SK-N-SH treated with all-trans-retinoic acid at 6 μM for 48 hours (cell line): ENCODE measurements at places on chromosomes 11 and 22.

GRCh38 chr22:48795664-48796063, 1032.0 kb downstream of the BRD1 start:
- ATAC-seq: no peak

DNA sequence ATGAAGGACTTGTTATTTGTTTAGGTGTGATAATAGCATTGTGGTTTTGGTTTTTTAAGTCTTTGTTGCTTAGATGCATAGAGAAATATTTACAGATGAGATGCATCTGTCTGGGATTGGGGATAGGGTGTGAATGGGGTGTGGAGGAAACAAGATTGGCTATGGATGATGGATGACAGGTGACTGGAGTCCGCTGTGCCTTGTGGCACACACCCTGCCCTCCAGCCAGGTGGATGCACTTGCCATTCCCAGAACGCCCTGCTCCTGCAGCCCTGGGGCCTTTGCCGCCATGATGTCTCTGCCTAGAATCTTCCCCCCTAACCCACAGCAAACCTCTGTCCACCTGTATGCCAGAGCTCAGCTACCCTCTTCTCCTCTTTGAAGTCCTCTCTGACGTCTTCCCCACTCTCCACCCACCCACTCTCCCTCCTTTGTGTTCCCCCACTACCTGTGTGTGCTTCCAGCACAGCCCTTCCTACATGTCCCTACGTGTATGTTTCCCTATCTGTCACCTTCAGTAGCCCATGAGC, 54.7 kb downstream of the WNT11 start:
- ATAC-seq: no peak

- no peak for ATAC-seq
Observed at GRCh38 chr11:102604875-102605274, 20.3 kb downstream of the MMP20 start.

- ATAC-seq: no peak
Observed at GRCh38 chr11:12741671-12742216, 67.5 kb downstream of the TEAD1 start.

DNA sequence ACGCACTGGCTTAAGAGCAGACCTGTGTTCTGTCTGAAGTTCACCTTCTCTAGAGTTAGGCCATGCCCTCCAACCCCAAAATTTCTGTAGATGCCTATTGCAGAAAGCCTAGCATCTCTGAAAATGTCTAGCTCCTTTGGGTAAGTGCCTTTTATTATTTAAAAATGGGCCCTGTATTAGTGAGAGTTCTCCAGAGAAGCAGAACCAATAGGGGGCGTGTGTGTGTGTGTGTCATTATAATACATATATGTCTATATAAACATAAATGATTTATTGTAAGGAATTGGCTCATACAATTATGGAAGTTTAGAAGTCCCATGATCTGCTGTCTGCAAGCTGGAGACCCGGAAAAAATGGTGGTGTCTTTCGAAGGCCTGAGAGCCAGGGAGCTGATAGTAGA, 144.7 kb downstream of the TTC17 start:
- ATAC-seq: no peak

GRCh38 chr22:23533771-23534191, 46.3 kb downstream of the IGLL1 start:
- ATAC-seq: no peak

- no peak for ATAC-seq
Observed at GRCh38 chr11:118882491-118882890, 1.2 kb upstream of the CXCR5 start.

GRCh38 chr11:11571893-11572292, 49.9 kb downstream of the GALNT18 start:
- ATAC-seq: no peak

- ATAC-seq: no peak
Observed at GRCh38 chr11:68418648-68419047, 41.9 kb upstream of the PPP6R3 start.

GRCh38 chr11:108556019-108556418, 37.5 kb downstream of the EXPH5 start:
- no peak for ATAC-seq

GRCh38 chr22:46547883-46548244, 10.4 kb upstream of the CELSR1 start:
- ATAC-seq: peak; percentile 68

- peak; percentile 49; the same call in 2 of the 3 replicates for ATAC-seq
Observed at GRCh38 chr22:36911887-36912661, 1.4 kb upstream of the CSF2RB start.

DNA sequence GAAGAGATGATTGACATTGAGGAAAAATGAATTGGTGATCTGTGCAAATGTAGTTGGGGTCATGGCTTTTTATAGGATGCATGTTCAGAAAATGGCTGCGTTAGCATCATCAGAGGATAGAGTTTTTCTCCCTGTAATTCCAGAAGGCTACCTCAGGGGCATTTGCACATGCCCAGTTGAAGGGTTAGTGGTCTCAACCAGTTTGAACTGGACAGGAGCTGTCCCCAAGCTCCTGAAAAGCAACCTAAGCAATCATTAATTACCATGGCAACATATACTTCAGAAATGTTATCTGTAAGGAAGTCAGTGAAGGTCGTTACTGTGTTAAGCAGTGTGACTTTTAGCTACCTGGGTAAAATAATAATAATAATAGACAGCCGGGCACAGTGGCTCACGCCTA, 29.3 kb downstream of the TUG1 start:
- ATAC-seq: no peak

- peak; percentile 45 for ATAC-seq
Observed at GRCh38 chr11:75574698-75575602, 12.9 kb downstream of the SERPINH1 start.

DNA sequence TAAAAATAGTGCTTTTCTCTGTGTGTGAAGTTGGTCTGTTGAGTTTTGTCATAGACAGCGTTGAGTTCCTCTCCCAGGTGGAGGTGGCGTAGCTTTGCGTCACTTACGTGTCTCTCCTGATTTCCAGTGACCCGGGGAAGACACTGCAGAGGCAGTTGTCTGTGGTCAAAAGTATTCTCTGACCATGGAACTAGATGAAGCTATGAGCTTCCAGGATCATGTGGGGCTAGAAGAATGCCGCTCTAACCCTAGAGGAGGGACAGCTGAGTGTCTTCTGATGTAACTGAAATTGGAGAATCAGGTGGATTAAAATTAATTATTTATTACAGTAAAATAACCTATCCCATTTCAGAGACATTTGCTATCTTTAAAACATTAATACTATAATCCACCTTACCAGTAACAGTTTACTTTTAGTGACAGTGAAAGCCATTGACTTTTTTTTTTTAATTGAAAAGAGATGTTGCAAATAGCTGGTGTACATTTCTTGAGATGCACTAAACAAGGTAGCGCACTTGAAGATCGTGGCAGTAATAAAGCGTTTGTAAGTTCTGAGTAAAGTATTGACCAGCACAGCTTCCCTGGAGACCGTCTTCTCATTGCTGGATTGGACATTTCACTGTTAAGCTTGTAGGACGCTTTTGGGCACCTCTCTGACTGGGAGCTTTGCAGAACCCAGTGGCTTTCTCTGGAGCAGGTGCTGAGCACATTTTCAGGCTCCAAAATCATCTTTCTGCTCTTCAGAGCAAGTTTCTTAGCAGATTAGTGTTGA, 9.7 kb downstream of the CAT start:
- no peak for ATAC-seq

DNA sequence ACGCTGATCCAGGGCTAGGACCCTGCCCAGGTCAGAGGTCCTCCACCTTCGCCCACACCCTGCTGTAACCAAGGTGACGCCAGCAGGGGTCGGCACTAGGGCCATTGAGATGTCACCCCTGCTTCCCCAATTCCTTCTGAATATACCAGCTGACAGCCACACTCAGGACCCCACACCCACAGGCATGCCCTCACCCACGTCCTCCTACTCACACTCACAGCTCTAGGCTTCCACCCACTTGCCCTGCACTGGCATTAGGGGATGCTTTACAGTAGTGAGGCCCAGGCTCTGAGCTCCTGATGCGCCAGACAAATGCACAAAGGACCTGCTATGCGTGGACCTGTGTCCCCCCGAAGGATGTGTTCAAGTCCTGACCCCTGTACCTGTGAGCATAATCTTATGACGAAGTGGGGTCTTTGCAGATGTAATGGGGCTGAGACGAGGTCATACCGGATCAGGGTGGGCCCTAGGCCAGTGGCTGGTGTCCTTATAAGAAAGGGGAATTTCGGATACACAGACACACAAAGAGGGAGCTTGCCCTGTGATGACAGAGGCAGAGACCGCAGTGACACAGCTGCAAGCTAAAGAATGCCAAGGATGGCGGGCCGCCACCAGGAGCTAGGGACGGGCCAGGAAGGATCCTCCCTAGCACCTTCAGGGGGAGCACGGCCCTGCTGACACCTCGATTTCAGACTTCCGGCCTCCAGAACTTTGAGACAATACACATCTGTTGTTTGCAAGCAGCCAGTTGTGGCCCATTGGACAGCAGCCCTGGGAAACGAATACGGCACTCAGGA, 11.2 kb downstream of the WNT11 start:
- ATAC-seq: no peak

DNA sequence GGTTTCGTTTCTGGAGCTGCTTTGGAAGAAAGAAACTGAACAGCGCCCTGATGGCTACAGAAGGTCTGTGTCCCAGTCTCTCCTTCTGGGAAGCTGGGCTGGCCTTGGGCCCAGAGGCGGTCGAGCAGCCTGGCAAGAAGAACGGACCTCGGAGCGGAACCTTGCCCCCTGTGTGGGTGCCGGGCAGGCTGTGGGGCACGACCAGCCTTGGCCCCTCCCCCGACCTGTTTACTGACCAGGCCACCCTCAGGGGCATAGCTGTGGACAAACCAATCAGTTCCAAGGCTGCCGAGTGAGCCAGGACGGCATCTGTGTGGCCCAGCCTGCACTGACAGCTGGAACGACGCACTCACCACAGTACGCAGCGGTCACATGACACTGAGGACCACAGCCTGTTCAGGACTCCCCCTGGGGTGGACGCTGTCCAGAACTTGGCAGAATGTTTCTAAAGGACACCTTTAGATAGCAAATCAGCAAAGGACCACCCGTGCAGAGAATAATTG, 7.2 kb downstream of the PIM3 start:
- ATAC-seq: no peak

DNA sequence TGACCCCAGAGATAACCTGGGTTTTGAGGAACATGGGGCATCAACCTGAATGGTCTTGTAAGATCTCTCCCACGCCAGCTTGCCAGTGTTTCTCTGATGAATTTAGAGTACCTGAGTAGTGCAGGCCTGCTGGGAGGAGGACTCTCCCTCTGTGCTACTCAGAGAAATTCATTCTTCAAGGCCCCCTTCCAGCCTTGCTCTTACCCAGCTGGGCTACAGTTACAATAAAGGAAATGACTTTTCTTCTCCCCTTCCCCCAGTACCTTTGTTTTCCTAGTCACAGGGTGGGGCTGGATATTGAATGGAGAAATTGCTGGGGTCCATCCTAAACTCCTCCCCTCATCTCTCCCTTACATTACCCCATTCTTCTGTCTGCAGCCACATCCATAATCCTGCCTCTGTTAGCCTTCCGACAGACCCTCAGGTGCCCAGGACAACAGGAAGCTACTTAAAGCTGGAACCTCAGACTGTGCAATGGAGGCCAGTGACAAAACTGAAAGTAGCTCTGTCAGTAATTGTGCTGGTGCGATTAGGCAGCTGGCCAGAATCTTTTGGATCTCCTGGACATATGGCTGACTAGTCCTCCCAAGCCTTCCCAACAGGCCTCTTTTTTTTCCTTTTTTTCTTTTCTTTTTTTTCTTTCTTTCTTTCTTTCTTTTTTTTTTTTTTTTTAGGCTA, 17.4 kb downstream of the LIMK2 start:
- ATAC-seq: peak; percentile 76

- ATAC-seq: no peak
Observed at GRCh38 chr11:105372206-105372605, 232.6 kb upstream of the CARD18 start.

GRCh38 chr11:35211952-35212351, 73.0 kb downstream of the CD44 start:
- ATAC-seq: no peak

DNA sequence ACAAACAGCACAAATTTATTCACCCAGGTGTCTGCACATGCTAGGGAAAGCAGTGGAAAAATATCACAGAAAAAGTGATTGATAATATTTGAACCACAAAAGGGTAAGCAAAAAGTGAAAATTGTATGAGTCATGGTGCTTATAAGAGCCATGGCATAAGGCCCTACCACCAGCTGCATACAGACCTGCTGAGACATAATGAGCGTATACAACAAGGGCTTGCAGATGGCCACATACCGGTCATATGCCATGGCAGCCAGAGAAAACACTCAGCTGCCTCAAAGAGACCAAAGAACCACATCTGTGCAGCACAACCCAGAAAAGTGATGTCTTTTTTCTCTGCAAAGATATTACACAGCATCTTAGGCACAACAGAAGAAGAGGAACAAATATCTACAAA, 71.4 kb upstream of the OR9G4 start:
- ATAC-seq: no peak

DNA sequence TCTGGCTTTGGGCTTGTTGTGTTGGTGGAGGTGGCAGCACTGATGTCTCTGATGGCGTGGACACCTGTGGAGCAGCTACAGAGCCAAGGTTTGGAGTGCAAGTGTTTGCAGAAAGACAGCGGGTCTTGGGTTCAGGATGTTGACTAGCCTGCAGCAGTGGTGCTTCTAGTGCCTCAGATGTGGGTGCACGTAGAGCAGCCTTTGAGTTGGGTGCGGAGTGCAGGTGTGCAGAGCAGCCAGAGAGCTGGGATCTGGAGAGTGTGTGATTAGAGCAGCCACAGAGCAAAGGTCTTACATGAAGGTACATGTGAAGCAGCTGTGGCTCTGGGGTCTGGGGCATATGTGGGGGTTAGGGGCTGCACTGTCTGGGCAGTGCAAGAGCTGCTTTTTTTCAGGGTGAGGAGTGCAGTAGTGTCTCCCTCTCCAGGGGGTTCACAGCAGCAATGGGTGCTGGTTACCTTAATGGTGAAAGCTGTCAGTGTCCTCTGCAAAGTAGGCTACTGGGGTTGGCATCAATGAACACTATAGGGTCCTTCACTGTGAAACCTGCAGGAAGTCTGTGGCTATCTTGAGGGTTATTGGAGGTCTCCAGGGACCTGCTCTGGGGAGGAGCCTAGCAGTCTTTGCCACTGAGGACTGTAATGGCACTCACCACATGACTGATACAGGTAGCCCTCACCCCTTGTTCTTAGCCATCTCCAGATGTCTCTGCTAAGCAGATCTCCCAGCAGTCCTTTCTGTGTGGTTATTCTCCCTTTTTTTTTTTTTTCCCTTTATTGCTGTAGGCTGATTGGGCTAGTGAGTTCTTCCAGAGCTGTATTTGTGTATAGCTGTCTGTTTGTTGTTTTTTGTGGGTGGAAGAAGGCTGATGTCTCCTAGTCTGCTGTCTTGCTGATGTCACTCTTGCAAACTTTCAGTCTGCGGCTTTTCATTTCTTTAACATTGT, 14.3 kb downstream of the BIRC2 start:
- no peak for ATAC-seq

GRCh38 chr11:19747634-19748033, 35.0 kb downstream of the NAV2 start:
- ATAC-seq: no peak
